ENCODE measurements at places on chromosomes 6 and 20.

- DNase-seq, result no peak
Measured at GRCh38 chr6:166052837-166053236, 114.8 kb downstream of the TBXT start.

DNA sequence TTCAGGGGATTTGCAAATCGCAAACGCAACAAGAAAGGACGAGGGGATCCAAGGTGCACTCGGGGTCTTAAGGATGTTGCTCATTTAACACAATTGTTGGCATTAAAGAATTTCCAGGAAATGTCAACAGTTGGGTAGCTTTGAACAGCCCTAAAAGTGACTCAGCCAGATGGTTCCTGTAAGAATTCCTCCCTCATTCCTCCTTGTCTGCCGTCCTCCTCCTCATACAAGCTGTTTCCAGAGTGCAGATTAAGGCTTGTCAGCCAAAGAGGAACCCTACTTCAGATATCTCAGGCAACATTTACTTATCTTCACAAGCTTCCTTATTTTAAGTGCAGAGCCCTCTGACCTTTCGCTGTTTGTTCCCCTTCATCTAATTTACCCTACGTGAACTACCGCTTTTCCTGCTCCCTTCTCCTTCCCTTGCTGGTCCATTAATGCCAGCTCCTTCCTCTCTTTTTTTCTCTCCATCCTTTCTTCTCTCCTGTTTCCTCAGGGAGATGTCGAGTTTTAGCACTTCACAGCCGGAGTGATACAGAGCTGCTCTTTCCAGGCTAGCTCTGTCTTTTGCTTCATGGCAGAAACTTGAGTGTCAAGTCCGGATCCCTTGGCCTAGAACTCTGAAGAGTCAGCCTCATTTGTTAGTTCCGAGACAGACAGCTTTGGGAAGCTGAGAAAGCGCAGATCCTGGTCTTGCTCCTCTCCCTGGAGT is 26.1 kb upstream of the TBC1D7 start:
- no peak for DNase-seq

DNA sequence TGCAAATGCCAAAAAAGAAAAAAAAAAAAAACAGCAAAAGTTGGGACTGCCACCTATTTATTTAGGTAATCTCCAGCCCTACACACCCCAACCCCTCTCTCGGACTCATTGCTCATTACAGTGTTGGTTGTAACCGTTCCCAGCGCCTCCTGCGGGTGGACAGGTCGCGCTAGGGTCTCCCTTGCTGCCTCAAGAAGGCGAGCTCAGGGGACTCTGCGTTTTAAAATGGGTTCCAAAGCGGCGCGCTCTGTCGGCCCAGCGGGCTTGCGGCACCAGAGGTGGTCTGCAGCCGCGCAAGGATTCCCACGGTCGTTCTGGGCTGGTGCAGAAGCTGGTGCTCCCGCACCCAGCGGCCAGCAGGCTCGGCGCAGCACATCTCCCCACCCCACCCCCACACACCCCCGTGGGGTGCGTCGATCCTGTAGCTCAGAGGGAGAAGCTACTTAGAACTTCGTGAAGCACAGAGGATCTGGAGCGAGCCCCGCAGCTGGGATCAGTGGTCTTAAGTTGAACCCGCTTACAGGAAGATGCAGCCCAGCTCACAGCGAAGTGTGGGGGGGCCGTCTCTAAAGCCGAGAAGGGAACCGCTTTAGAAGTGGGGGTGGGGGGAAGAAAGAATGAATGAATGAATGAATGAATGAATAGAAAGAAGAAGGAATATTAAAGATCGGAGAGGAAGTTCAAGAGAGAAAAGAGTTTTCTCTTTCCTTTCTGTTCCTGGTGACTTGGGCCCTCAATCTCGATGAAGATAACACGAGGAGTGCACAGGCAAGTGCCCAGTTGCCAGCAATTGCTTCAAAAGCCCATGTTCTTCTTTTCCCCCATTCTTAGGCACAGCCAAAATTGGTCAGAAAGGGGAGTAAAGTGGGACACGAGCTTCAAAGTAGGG is 780 bp downstream of the TFAP2A start:
- DNase-seq, result no peak

DNA sequence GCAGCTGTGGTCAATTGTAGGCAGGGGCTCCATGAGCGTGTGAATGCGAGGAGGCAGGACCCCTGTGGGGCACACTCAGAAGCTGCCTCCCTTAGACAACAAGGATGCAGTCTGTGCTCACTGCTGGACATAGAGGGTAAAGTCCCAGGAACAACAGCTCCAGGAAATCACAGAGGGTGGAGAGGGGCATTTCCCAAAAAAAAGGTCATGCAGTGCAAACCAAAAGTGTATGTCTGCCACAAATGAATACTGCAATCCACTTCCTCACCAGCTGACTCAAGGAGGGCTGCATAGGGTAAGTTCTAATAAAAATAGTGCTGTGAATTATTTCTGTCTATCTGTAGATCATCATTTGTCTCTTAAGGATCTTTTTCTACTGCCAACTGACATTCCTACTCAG is 95.8 kb downstream of the RNF182 start:
- DNase-seq, result no peak

DNA sequence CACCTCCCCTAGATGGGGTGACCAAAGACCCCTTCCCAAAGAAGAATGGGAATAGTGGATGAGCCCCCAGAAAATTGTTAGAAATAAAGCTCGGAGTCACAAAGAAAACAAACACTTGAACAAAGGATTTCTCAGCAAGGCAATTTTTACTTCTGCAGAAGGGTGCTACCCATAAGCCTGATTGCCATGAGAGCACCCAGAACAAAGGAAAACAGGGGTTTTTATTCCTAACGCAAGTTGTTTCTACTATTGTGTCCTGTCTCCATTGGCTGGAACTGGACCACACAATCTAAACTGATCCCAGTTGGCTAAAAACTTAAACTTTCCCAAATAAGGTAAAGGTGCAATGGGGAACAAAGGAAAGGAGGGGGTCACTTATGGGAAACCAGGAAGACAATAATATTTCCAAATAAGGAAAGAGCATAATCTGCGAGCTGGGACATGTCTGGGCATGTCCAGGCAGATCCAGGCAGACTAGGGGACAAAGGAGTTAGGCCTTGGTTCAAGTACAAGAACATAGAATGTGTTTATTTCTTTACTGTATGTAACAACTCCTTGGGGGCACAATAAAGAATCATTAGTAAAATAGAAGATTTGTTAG is 20.0 kb downstream of the HLA-B start:
- no peak for DNase-seq

DNA sequence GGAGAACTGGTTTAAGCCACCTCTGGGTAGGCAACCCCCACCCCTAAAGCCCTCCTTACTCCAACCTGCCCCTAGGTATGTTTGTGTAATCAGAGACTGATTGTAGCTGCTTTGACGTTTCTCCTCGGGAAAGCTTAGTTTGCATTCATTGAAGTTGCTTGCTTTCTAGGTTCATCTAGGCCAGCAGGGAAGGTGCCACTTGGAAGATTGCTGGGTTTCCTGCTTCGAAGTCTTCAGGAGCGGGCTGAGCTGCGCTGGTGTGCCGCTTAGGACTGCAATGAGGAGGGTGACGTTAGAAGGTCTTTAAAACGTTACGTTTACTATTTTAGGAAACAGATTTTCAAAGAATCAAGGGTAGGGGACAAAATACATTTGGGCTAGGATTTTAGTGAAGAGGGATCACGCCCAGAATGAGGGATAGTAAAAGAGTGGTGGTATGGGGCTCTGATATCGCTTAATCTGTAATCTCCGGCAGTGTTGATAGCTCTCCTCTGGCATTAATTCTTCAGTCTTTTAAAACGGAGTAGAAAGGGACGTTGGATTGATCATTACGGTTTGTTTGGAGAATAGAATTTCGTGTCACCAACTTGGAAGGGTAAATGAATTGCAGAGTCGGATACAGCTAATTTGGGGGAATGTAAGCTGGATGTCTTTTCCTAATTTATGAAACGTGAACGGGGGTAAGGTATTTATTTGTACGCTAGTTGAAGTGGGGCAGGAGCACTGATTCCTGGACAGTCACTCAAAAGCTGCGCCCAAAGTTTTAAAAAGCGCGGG is 92.6 kb upstream of the PRDM1 start:
- DNase-seq, result no peak

GRCh38 chr6:124977067-124977908 is 15.1 kb downstream of the RNF217 start:
- no peak for DNase-seq

DNA sequence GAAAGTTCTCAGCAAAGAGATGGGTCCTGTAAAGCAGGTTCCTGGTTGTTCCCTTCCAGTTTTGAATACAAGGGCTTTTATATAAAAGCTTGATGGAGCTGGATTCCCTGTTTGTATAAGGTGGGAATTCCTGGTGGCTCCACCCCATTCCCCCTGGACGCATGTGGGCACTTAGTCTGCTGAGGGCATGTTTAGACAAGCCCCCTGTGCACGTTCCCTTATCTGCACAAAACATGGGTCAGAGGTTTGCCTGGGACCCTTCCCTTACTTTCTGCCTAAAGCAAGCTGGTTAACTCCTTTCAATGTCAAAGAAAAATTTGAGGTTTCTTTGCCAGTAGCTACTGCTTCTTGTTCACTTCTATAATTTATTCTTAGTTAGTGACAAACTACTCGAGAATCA is 181.1 kb downstream of the BCKDHB start:
- no peak for DNase-seq
